GM23338 (cell line): ENCODE measurements at places on chromosomes 3 and 15. TPM values are rescaled to one million over a fixed set of nuclear protein-coding genes. Genes with fewer than 3 reads are reported as not detected.

DNA sequence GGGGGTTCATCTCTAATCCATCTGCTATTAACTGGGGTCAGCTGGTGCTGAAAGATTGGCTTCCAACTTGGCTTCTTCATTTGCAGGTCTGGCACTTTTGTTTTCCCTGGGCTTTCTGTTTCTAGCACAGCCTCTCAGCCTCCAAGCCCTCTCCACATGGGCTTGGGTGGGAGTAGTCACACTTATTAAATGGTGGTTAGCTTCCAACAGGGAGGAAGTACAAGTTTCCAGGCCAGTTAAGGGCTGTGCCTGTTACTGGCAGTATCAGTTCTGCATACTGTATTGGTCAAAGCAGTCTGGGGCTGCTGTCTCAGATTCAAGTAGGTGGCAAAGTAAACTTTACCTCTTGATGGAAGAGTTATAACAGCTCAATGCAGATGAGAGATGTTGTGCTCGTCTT lies 627.1 kb upstream of the CCDC54 start:
- H3K4me1 ChIP-seq = peaks cover 27% of the 10 kb centered on the region
- no peak for DNase-seq
- no peaks in the 10 kb centered on the region; the same call in 1 of the 2 replicates for H3K36me3 ChIP-seq
- no peak overlapping the region for H3K4me3 ChIP-seq
- no peaks in the 10 kb centered on the region for H3K27me3 ChIP-seq
- no peak overlapping the region for H3K27ac ChIP-seq

DNA sequence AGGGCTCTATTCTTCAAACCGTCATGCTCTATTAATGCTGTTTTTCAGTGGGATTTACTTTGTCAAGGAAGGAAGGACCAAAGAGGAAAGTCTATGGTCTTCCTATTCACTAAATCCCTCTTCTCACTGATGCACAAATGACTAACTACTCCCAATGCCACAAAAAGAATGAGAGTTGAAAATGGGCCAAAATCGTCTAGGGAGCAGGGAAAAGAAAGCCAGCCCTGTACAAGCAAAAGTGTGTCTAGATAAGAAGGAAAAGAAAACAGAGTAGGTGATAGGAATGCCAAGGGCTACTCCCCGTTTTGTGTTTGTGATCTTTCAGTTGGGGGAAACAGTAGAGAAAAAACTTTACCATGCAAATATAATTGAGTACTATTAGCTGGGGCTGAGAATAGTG lies 97.2 kb upstream of the TMCO5A start:
- no peaks in the 10 kb centered on the region for H3K27me3 ChIP-seq
- DNase-seq = no peak
- H3K4me1 ChIP-seq = no peaks in the 10 kb centered on the region
- H3K4me3 ChIP-seq = no peak overlapping the region
- no peaks in the 10 kb centered on the region for H3K36me3 ChIP-seq
- H3K27ac ChIP-seq = no peak overlapping the region

The SPSB4 gene
- 20.1 and 25.9 TPM in 2 replicates for total RNA-seq

GRCh38 chr3:100407977-100408532 lies 6.7 kb downstream of the LNP1 start:
- H3K36me3 ChIP-seq = no peaks in the 10 kb centered on the region
- DNase-seq = peak; percentile 21
- H3K4me1 ChIP-seq = peaks cover 18% of the 10 kb centered on the region
- no peak overlapping the region for H3K27ac ChIP-seq
- H3K27me3 ChIP-seq = no peaks in the 10 kb centered on the region
- no peak overlapping the region for H3K4me3 ChIP-seq

- no peaks in the 10 kb centered on the region for H3K36me3 ChIP-seq
- H3K4me3 ChIP-seq = no peak overlapping the region
- H3K27ac ChIP-seq = no peak overlapping the region
- DNase-seq = no peak
Measured at GRCh38 chr15:65413760-65414144, 9.0 kb downstream of the IGDCC4 start.

The ADGRG7 gene
- not detected in 2 replicates for total RNA-seq

The CTDSPL gene
- 41.2 and 42.0 TPM in 2 replicates for total RNA-seq

The HRG gene
- total RNA-seq = not detected in 2 replicates

The TMEM212 gene
- not detected in 2 replicates for total RNA-seq

The TP63 gene
- not detected in 2 replicates for total RNA-seq

- H3K27ac ChIP-seq = no peak overlapping the region
- H3K4me1 ChIP-seq = peaks cover 7% of the 10 kb centered on the region
- no peak overlapping the region for H3K4me3 ChIP-seq
- no peaks in the 10 kb centered on the region; the same call in 1 of the 2 replicates for H3K27me3 ChIP-seq
- DNase-seq = peak; percentile 71
Measured at GRCh38 chr3:38001456-38002081, 11.0 kb downstream of the VILL start.

- no peak overlapping the region for H3K4me3 ChIP-seq
- H3K4me1 ChIP-seq = no peaks in the 10 kb centered on the region
- 0 out of 2 replicates have a peak, but pooled peaks cover 3% of the 10 kb centered on the region for H3K36me3 ChIP-seq
- no peak for DNase-seq
Measured at GRCh38 chr3:121796970-121797369, 37.9 kb downstream of the IQCB1 start.

The ANKRD63 gene
- total RNA-seq = 0.59 and 0.74 TPM in 2 replicates

- no peaks in the 10 kb centered on the region for H3K27me3 ChIP-seq
- H3K4me1 ChIP-seq = no peaks in the 10 kb centered on the region
- no peak overlapping the region for H3K4me3 ChIP-seq
Measured at GRCh38 chr3:159974-160373, 36.6 kb upstream of the CHL1 start.

DNA sequence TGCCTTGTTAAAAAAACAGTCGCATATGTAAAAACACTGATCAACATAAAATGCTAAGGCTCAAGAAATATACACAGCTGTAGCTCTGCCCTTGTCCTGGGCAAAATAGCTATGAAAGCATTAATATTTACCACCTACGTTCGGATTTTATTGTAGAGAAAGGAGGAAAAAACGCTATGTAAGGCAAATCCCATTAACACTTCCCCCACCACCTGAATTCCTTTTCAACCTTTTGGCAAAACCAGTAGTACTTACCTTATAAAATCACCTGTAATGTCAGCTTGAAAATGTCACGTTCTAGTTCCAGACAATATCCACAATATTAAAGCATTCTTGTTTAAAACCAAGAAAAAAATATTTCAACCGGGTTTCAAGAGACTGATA lies 3.6 kb downstream of the TRA2B start:
- H3K36me3 ChIP-seq = peaks cover 14% of the 10 kb centered on the region; the same call in 1 of the 2 replicates
- peak overlapping the region; percentile 95 for H3K4me3 ChIP-seq
- peaks cover 54% of the 10 kb centered on the region for H3K4me1 ChIP-seq
- no peaks in the 10 kb centered on the region for H3K27me3 ChIP-seq
- DNase-seq = no peak

- peaks cover 12% of the 10 kb centered on the region; the same call in 1 of the 2 replicates for H3K4me1 ChIP-seq
- no peak for DNase-seq
- no peak overlapping the region for H3K4me3 ChIP-seq
- H3K27me3 ChIP-seq = no peaks in the 10 kb centered on the region
- no peak overlapping the region for H3K27ac ChIP-seq
Measured at GRCh38 chr15:69398491-69398891, 15.7 kb upstream of the KIF23 start.

The CADPS gene
- 16.4 and 22.0 TPM in 2 replicates for total RNA-seq

- no peak overlapping the region for H3K27ac ChIP-seq
- H3K27me3 ChIP-seq = no peaks in the 10 kb centered on the region
- DNase-seq = no peak
- no peak overlapping the region for H3K4me3 ChIP-seq
- H3K4me1 ChIP-seq = no peaks in the 10 kb centered on the region
Measured at GRCh38 chr3:9238721-9239295, 10.6 kb downstream of the SRGAP3 start.

GRCh38 chr3:43685921-43686320 lies 4.8 kb upstream of the ABHD5 start:
- no peak overlapping the region for H3K27ac ChIP-seq
- no peak overlapping the region for H3K4me3 ChIP-seq
- no peaks in the 10 kb centered on the region for H3K36me3 ChIP-seq
- peaks cover 9% of the 10 kb centered on the region for H3K4me1 ChIP-seq

The SCN5A gene
- 8.2 and 10.6 TPM in 2 replicates for total RNA-seq

GRCh38 chr3:19428729-19429128 lies 280.4 kb downstream of the KCNH8 start:
- DNase-seq = no peak
- H3K4me3 ChIP-seq = no peak overlapping the region

The PLSCR2 gene
- not detected in 2 replicates for total RNA-seq

The GOLIM4 gene
- total RNA-seq = 34.4 and 40.5 TPM in 2 replicates

DNA sequence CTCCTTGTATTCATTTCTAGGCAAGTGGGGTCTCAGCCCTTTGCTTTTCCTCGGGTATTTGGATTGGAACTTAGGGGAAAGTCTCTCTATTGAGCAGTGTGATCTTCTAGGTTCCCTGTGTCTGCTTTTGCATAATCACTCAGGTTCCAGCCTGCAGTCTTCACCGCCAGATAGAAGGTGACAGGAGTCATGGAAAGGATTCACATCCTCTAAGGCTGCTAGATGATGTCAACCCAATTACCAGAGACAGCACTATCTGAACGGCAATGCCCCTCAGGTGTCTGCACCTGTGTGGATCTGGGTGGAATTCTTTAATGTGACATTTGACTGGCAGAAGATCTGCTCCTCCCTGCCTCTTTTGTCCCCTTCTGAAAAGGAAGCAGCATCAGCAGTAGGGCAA lies 177.7 kb downstream of the P3H2 start:
- no peak for DNase-seq
- H3K27me3 ChIP-seq = no peaks in the 10 kb centered on the region
- H3K36me3 ChIP-seq = no peaks in the 10 kb centered on the region
- no peaks in the 10 kb centered on the region for H3K4me1 ChIP-seq

DNA sequence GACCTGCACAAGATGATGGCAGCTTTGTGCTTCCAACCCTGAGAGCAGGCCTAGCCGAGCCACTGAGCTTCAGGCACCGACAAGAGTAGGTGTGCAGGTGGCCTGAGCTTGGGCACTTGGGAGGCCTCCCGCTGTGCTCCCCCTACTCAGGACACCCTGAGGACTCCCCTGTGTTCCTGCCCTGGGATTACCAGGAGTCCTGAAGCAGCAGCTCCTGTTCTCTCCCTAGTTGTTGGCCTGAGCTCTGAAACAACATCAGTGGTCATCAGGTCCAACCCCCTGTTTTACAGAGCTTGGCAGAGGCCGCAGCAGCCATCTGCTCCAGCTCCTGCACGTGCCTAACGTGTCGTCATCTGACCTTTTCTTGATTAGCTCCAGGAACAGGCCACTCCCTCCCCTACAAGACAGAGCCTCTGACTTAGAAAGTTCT lies 8.0 kb upstream of the MESP2 start:
- H3K27me3 ChIP-seq = no peaks in the 10 kb centered on the region
- DNase-seq = no peak
- H3K4me1 ChIP-seq = no peaks in the 10 kb centered on the region

GRCh38 chr3:167711439-167711838 lies 23.3 kb downstream of the PDCD10 start:
- no peak overlapping the region for H3K4me3 ChIP-seq
- no peaks in the 10 kb centered on the region for H3K4me1 ChIP-seq
- no peak for DNase-seq
- no peaks in the 10 kb centered on the region for H3K36me3 ChIP-seq
- no peak overlapping the region for H3K27ac ChIP-seq

- no peak overlapping the region for H3K4me3 ChIP-seq
- H3K36me3 ChIP-seq = no peaks in the 10 kb centered on the region
- no peak for DNase-seq
- no peaks in the 10 kb centered on the region for H3K27me3 ChIP-seq
- H3K27ac ChIP-seq = no peak overlapping the region
Measured at GRCh38 chr3:138867996-138868395, 33.3 kb upstream of the PIK3CB start.

The SCN11A gene
- total RNA-seq = 0.08 and 0.14 TPM in 2 replicates

GRCh38 chr15:22780267-22780666 lies 6.2 kb upstream of the NIPA1 start:
- H3K4me1 ChIP-seq = peaks cover 14% of the 10 kb centered on the region
- no peaks in the 10 kb centered on the region for H3K27me3 ChIP-seq
- no peak overlapping the region for H3K27ac ChIP-seq
- H3K36me3 ChIP-seq = no peaks in the 10 kb centered on the region
- H3K4me3 ChIP-seq = no peak overlapping the region

GRCh38 chr3:157166561-157166960 lies 6.6 kb upstream of the CCNL1 start:
- no peak overlapping the region for H3K27ac ChIP-seq
- no peak overlapping the region for H3K4me3 ChIP-seq
- no peaks in the 10 kb centered on the region for H3K36me3 ChIP-seq
- no peak for DNase-seq
- 0 out of 2 replicates have a peak, but pooled peaks cover under 1% of the 10 kb centered on the region for H3K4me1 ChIP-seq

DNA sequence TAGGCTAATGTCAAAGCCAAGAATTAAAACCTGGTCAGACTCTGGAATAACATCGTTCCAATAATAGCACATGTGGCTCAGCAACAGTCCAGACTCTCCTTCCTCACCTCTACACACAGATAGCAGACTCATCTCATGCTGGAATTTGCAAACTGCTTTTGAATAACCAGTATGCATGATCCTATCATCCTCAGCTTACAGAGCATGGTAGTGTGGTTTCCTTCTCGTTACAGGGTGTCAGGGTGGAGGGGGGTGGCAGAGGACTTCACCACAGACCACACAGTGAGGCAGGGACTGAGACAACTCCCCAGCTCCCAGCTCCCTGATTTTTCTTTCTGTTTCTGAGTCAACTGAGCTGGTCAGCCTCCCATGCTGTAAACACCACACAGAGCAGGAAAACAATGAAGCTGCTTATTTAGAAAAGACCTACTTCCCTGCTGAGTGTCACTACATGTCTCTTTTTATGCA lies 101.6 kb downstream of the RPL22L1 start:
- no peaks in the 10 kb centered on the region for H3K36me3 ChIP-seq
- no peaks in the 10 kb centered on the region for H3K4me1 ChIP-seq

The POPDC2 gene
- total RNA-seq = not detected in 2 replicates

The MED12L gene
- total RNA-seq = 23.7 and 25.0 TPM in 2 replicates

GRCh38 chr15:73841756-73842725 lies 31.3 kb upstream of the TBC1D21 start:
- H3K4me1 ChIP-seq = peaks cover 13% of the 10 kb centered on the region; the same call in 1 of the 2 replicates
- no peaks in the 10 kb centered on the region for H3K36me3 ChIP-seq
- H3K27ac ChIP-seq = no peak overlapping the region
- H3K27me3 ChIP-seq = no peaks in the 10 kb centered on the region
- DNase-seq = peak; percentile 17

The LYZL4 gene
- not detected in 2 replicates for total RNA-seq
